H4 (cell line): ENCODE measurements at places on chromosomes 4 and X.

DNA sequence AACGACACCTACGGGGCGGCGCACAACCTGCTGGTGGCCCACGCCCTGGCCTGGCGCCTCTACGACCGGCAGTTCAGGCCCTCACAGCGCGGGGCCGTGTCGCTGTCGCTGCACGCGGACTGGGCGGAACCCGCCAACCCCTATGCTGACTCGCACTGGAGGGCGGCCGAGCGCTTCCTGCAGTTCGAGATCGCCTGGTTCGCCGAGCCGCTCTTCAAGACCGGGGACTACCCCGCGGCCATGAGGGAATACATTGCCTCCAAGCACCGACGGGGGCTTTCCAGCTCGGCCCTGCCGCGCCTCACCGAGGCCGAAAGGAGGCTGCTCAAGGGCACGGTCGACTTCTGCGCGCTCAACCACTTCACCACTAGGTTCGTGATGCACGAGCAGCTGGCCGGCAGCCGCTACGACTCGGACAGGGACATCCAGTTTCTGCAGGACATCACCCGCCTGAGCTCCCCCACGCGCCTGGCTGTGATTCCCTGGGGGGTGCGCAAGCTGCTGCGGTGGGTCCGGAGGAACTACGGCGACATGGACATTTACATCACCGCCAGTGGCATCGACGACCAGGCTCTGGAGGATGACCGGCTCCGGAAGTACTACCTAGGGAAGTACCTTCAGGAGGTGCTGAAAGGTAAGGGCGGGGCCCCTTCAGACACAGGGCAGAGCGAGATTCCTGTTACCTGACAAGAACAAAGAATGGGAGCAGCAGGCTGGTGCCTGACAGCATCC is 11.7 kb downstream of the RPL9 start:
- no peak for DNase-seq

- DNase-seq = no peak
Measured at GRCh38 chr4:117284736-117285135, 199.4 kb upstream of the TRAM1L1 start.

DNA sequence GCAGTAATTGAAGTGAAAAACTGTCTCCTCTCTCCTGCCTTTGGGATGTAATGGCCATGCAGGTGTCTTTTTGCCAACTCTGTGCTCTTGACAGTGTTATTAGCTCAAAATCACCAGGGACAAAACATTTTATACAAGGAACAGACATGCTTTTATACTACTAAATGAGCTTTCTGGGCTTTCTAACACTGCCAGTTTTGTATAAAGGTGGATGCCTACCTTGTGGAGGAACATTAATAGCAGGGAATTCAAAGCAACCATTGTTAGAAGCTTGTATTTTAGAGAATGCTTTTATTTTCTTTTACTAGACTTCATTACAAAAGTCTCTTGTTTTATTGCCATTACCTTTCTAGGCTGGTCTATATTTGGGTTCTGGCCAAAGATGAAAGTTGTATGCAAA is 54.7 kb upstream of the ARSJ start:
- no peak for DNase-seq

DNA sequence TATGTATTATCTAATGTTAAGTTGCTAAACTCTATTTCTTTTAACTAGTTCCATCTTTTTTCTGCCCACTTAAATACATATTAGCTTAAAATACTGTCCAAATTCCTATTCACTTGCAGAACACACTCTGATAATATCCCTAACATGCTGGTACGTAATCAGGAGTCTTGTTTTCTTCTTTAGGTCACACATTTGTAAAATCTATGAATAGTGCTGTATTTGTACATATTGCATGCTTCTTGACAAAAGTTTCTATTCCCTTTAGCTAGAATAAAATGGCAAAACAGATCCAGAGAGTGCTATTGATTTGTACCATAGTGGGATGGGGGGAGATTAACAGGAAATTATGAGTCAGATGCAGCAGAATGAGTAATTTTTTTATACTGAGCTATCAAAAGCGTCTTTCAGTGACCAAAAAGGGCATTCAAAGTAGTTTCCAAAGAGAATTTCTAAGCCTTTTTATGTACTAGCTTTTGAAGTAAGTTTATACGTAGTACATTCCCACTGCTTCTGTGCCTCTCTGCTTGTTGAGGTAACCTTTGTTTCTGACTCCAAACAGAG is 126.5 kb downstream of the PTPN13 start:
- DNase-seq = no peak

- no peak for DNase-seq
Measured at GRCh38 chr4:84866295-84866694, 100.2 kb downstream of the WDFY3 start.

DNA sequence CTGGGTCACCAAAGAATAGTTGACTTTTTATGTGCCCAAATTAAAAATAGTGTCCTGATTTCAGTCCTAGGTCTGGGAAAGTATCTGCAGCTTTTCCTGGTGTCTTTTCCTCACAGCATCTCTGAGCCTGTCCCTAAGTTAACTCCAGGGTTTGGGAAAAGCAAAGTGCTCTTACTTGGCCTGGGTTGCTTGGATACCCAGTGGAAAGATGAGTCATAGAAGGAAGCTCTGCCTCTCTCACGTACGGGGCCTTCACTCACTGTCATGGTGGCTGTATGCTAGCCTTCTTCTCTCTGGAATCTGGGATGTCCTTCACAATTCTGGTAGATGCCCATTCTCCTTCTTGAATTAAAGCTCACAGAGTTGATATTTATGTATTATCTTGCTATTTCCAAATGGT is 607.3 kb downstream of the ANKRD50 start:
- DNase-seq = peak; percentile 38

DNA sequence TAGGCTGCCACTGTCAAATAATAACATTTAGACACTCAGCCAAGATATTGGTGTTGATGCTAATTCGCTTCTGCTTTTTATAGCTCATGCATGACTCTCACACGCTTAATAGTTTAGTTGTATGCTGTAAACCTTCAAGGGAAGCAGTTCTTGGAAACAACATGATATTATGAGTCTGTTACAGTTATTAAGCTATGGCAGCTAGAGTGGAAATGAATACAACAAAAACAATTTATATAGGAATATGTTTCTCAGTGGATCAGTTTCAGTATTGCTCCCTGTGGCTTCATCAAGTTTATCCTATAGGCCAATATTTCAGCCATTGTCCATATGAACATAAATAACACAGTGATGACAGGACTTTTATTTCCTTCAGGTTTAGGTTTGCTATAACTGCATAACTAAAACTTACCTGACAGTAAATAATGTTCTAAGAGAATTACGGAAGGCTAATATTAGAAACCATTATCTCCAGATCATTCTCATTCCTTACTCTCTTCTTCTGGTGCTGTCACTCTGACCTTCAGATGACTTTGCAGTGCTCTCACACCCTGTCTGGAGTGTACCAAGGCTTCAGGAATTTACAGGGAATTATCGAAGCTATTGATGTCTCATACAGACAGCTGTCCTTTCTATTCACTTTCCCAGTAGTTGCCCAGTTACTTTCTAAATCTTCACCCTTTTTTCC is 555.0 kb downstream of the ANKRD50 start:
- DNase-seq = no peak
